ENCODE measurements at places on chromosomes 11 and 22.
A peak's percentile ranks its signal among the peaks of the same experiment; 100 is the strongest.

- no peak for DNase-seq
Observed at GRCh38 chr11:70641369-70641768, 243.0 kb downstream of the CTTN start.

DNA sequence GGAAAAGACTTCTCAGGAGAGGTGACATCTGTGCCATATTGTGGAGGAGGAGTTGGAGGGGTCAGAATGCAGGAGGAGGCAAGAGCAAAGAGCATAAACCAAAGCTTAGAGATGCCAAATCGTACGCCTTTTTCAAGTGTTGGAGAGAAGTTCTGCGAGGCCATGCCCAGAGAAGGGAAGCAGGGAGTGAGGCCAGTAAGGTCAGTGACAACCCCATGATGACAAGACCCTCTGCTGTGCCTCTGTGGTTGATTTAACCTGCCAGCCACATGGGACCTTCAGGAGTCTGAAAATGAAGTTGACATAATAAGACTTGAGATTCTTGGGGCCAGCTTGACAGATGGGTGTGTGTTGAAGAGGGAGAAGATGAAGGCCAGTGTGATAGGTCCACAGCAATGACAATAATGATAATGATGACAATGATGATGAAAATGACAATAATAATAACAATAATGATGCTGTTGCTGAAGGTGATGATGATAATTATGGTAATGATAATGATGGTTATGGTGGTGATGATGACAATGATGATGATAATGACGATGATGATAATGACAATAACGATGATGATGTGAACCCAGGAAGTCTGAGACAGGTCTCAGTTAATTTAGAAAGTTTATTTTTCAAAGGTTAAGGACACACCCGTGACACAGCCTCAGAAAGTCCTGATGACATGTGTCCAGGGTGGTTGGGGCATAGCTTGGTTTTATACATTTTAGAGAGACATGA, 152.6 kb upstream of the B3GAT1 start:
- DNase-seq = no peak

DNA sequence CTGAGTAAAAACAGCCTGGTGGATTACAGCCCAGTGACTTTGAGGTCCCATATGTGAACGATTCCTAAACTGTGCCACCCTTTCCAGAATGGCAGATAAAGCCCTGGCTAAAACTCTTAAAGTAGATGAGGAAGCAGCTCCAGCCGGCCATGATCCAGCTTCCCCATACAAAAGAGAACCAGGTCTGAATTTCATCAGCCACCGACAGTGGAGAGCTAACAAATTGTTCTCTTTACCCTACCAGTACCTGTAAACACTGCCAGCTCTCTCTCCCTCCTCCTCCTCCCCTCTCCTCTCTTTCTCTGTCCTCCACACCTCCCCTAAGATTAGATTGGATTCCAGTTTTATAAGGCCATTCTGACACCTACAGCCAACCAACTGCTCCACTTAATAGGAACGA, 176.9 kb downstream of the DSCAML1 start:
- DNase-seq = no peak

DNA sequence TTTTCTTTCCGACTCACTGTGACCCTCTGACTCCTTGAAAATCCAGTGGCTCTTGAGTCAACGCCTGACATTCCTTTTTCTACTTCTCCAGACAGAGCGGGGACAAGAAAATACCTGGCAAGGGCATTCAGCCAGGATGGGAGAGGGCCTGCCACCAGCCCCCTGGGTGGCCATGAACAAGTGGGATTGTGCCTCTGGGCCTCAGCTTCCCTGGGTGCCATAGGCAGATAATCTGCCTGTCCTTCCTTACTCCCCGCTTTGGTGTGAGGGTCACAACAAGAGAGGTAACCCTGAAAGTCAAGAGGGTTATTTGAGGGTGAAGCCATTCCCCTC, 613.9 kb upstream of the CADM1 start:
- no peak for DNase-seq

DNA sequence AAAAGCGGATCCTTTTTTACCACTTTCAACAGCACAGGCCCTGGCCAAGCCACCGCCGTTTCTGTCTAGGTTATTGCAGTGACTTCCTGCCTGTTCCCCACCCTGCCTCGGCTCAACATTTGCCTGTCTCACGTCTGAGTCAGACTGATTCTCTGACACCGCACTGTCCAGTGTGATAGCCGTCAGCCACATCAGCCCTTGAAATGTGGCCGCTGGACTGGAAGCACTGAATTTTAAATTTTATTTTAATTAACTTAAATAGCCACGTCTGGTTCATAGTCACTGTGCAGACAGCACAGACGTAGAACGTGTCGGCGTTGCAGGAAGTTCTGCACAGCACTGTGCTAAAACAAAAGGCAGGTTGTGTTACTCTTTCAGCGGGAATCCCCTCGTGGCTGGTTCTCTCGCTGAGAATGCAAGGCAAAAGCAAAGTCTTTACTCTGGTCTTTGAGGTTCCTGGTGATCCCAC, 56.3 kb upstream of the ADSL start:
- peak; percentile 33 for DNase-seq

DNA sequence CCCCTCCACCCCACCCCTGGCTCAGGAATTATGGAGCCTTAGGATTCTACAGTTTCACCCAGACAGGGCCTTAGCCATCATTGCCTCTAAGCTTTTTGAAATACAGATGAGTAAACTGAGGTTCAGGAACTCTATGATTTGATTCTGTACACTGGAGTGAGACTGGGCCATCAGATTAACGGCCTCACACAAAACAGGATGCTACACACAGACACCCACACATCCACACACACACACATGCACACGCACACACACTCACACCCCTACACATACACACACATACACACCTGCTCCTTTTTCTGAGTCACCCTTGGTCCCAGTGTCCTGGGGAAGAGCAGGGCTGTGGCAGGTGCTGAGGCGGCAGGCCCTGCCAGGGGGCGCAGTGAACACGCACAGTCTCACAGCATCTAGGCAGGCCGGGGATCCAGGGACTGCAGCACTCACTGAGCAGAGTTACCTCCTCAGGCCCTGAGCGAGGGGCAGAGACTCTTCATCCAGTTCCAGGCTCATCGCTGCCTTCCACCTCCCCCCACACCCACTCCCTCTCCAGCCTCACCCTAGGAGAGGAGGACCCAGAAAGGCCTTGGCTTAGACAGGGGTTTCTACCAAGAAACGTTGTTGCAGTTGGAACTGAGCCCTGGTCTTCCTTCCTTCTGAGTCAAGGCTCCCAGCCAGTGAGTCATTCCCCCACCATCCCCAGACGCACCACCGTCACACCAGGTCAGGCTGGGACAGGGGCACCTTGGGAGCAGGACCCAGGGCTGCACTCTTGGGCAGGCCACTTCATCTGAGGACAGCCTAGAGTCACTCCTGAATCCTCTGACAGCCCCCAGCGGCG, 89.8 kb upstream of the PARVA start:
- DNase-seq = no peak

DNA sequence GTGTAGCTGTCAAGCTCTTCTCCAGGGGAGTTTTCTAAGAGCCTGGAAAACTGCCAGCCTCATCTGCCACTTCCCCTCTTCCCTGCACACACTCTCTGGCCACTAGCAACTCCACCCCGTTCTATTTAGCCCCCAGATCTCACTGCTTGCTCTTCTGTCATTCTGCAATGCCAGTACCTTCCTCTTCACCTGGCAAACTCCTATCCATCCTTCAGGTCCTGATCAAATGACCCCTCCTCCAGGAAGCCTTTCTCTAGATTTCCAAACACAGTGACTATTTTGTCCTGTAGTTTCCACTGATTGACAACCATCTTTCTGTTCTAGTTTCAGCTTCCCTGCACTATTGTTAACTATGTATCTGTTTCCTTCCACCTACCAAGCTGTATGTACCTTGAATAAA, 437.7 kb downstream of the SOX6 start:
- no peak for DNase-seq

GRCh38 chr11:135008001-135008405, 596.0 kb upstream of the B3GAT1 start:
- DNase-seq = no peak

DNA sequence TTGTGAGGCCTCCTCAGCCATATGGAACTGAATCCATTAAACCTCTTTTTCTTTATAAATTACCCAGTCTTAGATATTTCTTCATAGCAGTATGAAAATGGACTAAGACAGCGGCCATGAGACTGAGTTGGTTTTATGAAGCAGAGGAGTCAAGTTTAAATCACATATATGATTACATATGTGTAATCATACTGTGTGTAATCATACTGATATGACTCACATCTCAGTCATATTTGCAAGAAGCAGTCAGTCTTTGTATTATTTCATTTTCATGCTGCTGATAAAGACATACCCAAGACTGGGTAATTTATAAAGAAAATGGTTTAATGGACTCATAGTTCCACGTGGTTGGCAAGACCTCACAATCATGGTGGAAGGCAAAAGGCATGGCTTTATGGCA, 89.8 kb downstream of the SYT9 start:
- DNase-seq = no peak

DNA sequence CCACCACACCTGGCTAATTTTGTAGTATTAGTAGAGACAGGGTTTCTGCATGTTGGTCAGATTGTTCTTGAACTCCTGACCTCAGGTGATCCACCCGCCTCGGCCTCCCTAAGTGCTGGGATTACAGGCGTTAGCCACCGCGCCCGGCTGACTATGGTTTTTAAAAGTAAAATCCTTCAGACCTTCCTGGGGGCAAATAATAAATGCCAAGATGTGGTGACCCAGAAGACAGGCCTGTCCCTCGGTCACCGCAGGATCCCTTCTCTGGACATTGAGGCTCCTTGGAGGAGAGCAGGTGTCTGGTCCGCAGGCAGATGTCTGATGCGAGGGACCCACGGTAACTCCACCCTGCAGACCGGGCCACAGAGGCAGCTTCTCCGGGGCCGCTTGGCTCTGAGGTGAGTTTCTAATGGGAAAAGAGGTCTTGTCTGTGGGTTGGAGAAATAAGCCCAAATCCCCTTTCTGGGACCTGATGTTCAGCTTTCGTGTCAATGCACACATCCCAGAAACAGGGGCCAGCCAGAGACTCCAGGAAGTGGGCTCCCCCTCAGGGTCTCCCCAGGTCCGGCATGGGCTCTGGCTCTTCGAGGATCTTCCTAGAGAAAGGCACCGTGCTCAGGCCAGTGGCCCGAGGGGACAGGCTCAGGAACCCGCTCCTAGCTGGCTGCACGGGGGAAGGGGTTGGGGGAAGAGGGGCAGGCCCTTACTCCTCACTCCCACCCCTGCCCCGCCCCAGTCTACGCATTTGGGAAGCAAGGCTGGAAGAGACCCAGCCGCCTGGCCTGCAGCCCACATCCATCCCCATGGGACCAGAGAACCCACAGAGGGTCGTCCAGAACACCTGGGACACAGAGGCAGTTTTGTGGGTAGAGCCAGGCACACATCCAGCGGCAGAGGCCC, 100.6 kb downstream of the WNT7B start:
- no peak for DNase-seq

Data from stimulated activated CD8-positive, alpha-beta memory T cell treated with anti-CD3 and anti-CD28 coated beads, Interleukin-4, amount 100 ng/mL, for 1 hour (primary cell).